ENCODE measurements at places on chromosomes 5 and 9. TPM values are rescaled to one million over a fixed set of nuclear protein-coding genes. Genes with fewer than 3 reads are reported as not detected.

PFN3 gene
- 0.82 TPM for total RNA-seq

ZBTB43 gene
- 19.6 TPM for total RNA-seq

DNM1 gene
- 73.8 TPM for total RNA-seq

ACOT12 gene
- 1.6 TPM for total RNA-seq

OR13J1 gene
- total RNA-seq = not detected

IL13 gene
- total RNA-seq = not detected

PTGS1 gene
- total RNA-seq = 0.41 TPM

SPATA31C1 gene
- not detected for total RNA-seq

ANGPTL2 gene
- 2.0 TPM for total RNA-seq

CTXN3 gene
- total RNA-seq = 13.9 TPM

HAPLN1 gene
- total RNA-seq = 5.7 TPM

DDX4 gene
- total RNA-seq = 0.82 TPM

NEUROG1 gene
- 0.41 TPM for total RNA-seq

DAPK1 gene
- 66.0 TPM for total RNA-seq

ALDH1A1 gene
- 1.2 TPM for total RNA-seq

PRR16 gene
- total RNA-seq = 1.2 TPM

PRRT1B gene
- total RNA-seq = not detected

EPB41L4A gene
- 33.8 TPM for total RNA-seq

PCDHB3 gene
- 11.0 TPM for total RNA-seq

LRRC19 gene
- not detected for total RNA-seq

CYLC2 gene
- total RNA-seq = not detected

PCDHB13 gene
- 6.1 TPM for total RNA-seq

UNC13B gene
- total RNA-seq = 17.9 TPM

Measured in frontal cortex (tissue), 4 donors.